ENCODE measurements at places on chromosomes 5 and 9. TPM values are rescaled to one million over a fixed set of nuclear protein-coding genes. Genes with fewer than 3 reads are reported as not detected.

LMNB1 gene
- total RNA-seq: 53.6 TPM

EIF4E1B gene
- not detected for total RNA-seq

PCDHGC5 gene
- total RNA-seq: 2.9 TPM

DNA sequence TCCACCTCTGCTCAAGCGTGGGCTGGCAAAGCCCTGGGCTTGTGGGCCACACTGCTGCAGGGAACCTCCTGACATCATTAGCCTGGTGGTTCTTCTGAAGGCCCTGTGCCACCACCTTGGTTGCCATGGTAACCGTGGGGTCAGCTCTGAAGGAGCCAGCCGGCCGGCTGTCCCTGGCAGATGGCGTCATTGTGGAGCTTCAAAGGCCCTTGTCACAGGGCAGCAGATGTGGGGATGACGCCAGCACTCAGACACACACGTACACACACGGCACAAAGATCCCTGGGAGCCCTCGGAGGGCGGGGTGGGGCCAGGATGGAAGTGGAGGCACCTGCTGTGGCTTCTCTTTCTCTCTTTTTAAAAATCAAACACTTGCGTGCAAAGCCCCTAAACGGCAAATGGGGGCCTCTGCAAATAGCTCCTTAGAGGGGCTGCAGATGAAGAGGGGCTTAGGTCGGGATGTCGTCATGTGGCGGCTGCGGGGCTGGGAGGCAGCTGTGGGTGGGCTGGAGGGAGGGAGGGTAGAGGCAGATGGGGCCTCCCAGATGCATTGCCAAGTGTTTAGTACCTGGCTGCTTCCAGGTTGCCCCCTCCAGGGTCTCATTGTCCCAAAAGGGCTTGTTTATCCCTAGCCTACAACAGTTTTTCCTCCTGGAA lies 19.5 kb upstream of the RPL26L1 start:
- peak; percentile 39 for DNase-seq

GRCh38 chr5:2181149-2181548 lies 298.4 kb upstream of the IRX4 start:
- no peak for DNase-seq

GRCh38 chr5:172059661-172060100 lies 53.2 kb upstream of the FBXW11 start:
- DNase-seq: no peak

GRCh38 chr9:2478421-2478820 lies 143.2 kb upstream of the VLDLR start:
- DNase-seq: no peak

DNA sequence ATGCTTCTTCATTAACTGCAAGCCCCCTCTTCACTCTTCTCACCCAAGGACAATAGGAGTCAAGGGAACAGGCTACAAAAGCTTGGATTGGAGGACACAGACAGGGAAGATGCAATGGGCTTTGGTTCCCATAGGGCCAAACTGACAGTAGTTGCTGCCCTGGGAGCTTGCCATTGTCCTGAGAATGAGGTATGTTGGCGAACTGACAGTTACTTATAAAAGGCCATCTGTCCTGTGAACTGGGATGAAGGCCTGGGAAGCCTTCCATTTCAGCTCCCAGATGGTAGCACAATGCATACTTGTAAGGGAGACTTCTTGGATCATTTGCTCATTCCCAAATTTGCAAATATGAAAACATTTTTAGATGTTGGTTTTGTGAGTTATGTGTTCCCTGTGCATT lies 88.9 kb downstream of the SNCAIP start:
- DNase-seq: no peak

DNA sequence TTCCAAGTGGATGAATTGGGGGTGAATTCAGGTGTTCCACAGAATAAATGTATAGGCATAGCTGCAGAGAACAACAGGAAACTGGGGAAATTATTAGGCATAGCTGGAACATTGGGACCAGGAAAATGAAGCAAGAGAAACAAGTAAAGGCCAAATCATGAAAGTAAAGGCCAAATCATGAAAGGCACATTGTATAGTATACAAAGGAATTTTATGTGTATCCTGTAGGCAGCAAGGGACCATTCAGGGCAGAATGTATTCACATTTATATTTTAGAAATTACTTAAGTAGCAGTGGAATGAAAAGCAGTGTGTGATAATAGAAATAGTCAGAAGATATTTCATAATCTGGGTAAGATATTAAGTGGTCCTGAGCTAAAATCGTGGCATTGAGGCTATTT lies 127.3 kb upstream of the GRHPR start:
- DNase-seq: no peak

DNA sequence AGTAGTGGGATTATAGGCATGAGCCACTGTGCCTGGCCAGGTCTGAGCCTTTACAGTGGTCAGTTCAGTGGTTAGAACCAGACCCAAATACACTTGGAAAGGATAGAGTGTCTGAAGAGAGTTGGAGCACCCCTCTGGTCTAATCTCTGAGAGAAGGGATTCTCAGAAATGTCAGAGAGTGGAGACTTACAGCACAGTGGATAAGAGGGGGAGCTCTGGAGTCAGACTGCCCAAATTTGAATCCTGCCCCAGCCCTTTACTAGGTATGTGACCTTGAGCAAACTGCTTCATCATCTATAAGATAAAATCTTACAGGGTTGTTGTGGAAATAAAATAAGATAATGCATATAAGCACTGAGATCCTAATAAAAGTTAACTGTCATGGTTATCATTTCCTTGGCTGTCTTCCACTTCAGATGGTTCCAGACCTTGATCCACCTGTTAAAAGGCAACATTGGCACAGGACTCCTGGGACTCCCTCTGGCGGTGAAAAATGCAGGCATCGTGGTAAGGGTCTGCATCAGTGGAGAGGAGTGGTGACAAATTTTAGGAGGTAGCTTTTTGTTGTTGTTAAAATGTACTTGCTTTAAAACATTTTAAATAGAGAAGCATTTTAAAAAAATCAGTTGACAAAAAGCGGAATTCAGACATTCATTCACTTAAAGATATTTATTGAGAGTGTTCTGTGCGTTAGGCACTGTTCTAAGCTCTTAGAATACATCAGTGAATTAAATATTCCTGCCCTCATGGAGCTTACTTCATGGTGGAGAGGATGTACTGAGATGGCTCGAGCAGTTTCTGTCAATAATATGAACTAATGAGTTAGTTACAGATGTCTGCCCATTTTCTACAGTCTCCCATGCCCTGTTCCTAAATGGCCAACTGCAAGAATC lies 16.0 kb downstream of the SLC36A1 start:
- no peak for DNase-seq
